HepG2 (cell line): ENCODE measurements at places on chromosomes 13 and 19. TPM values are rescaled to one million over a fixed set of nuclear protein-coding genes. Genes with fewer than 3 reads are reported as not detected.

The IQCN gene
- total RNA-seq = 0.04 and 0.07 TPM in 2 replicates

The RASL11A gene
- total RNA-seq = 3.2 and 4.1 TPM in 2 replicates

The OR7C1 gene
- total RNA-seq = not detected in 2 replicates

The PDCD2L gene
- 35.2 and 40.5 TPM in 2 replicates for total RNA-seq

The TUBA3C gene
- not detected in 2 replicates for total RNA-seq

The ZNF442 gene
- total RNA-seq = 6.0 and 8.6 TPM in 2 replicates

The PDX1 gene
- total RNA-seq = 0.07 TPM in 1 of 2 replicates, not detected in the other

The PSG3 gene
- not detected in 2 replicates for total RNA-seq

The CXCL17 gene
- total RNA-seq = not detected in 2 replicates

The ELSPBP1 gene
- total RNA-seq = not detected in 2 replicates

The ETV2 gene
- total RNA-seq = 0.20 and 0.46 TPM in 2 replicates

The IRGC gene
- total RNA-seq = not detected in 2 replicates

The CGB2 gene
- not detected in 2 replicates for total RNA-seq

The CABP5 gene
- total RNA-seq = not detected in 2 replicates

The PRR19 gene
- 0.33 and 0.38 TPM in 2 replicates for total RNA-seq

The PCDH9 gene
- total RNA-seq = 0.09 and 0.11 TPM in 2 replicates

The SLITRK6 gene
- not detected in 2 replicates for total RNA-seq

The ZNF582 gene
- total RNA-seq = 1.6 and 2.4 TPM in 2 replicates

The HCST gene
- 0.24 TPM in 1 of 2 replicates, not detected in the other for total RNA-seq

The GPATCH1 gene
- total RNA-seq = 6.8 and 8.8 TPM in 2 replicates

The CYP2F1 gene
- total RNA-seq = not detected in 2 replicates

The CDC42EP5 gene
- 0.83 and 1.6 TPM in 2 replicates for total RNA-seq

The SLC1A5 gene
- total RNA-seq = 62.9 and 120 TPM in 2 replicates

The C13orf42 gene
- not detected in 2 replicates for total RNA-seq

The ZNF493 gene
- total RNA-seq = 4.1 and 9.0 TPM in 2 replicates

The GRIK5 gene
- total RNA-seq = not detected in 2 replicates

The APLP1 gene
- 2.3 and 2.9 TPM in 2 replicates for total RNA-seq

The GZMM gene
- not detected in 2 replicates for total RNA-seq

The ZNF541 gene
- 0.04 TPM in 1 of 2 replicates, not detected in the other for total RNA-seq

The ZNF358 gene
- 6.4 and 9.1 TPM in 2 replicates for total RNA-seq

The B3GNT8 gene
- 1.9 and 2.3 TPM in 2 replicates for total RNA-seq

The INSL3 gene
- total RNA-seq = not detected in 2 replicates

The CNOT3 gene
- 5.8 and 7.6 TPM in 2 replicates for total RNA-seq

The DZIP1 gene
- 36.7 and 36.9 TPM in 2 replicates for total RNA-seq

The UBE2L5 gene
- 0.13 and 0.22 TPM in 2 replicates for total RNA-seq

The MAST1 gene
- total RNA-seq = 0.27 and 0.73 TPM in 2 replicates

The CD209 gene
- not detected in 2 replicates for total RNA-seq

The STOML3 gene
- total RNA-seq = not detected in 2 replicates

The KBTBD6 gene
- 12.0 and 18.8 TPM in 2 replicates for total RNA-seq

The C1QTNF9 gene
- not detected in 2 replicates for total RNA-seq

The FXYD1 gene
- not detected in 2 replicates for total RNA-seq

The DMKN gene
- total RNA-seq = 57.0 and 57.1 TPM in 2 replicates

The EFNB2 gene
- total RNA-seq = 0.07 and 0.20 TPM in 2 replicates

The PSG7 gene
- not detected in 2 replicates for total RNA-seq

The REEP6 gene
- total RNA-seq = 15.6 and 28.8 TPM in 2 replicates

The SYNE4 gene
- total RNA-seq = 20.7 and 23.0 TPM in 2 replicates

The DCLK1 gene
- total RNA-seq = not detected in 2 replicates

The RABAC1 gene
- total RNA-seq = 20.7 and 37.4 TPM in 2 replicates

The MEX3D gene
- total RNA-seq = 10.2 and 17.1 TPM in 2 replicates

The GARIN5A gene
- total RNA-seq = not detected in 2 replicates

The SYCN gene
- not detected in 2 replicates for total RNA-seq

The PRR20B gene
- total RNA-seq = not detected in 2 replicates
